ENCODE measurements at places on chromosomes 2 and 18.

DNA sequence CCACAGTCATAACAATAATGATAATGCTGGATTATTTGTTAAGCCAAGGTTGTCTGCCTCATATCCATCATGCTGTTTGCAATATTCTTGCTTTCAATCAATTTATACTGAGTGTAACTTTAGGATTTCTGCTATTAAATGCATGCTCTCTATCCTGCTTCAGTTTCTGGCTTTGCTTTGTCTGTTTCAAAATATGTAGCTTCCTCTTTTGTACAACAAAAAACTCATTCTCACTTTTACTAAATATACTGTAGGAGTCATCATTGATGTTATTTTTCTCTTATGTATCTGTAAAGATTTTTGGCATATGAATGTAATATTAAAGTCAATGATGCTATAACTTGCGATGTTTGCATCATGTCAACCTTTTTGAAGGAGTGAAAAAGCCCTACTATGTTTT, 149.3 kb downstream of the GPD2 start:
- DNase-seq = no peak

DNA sequence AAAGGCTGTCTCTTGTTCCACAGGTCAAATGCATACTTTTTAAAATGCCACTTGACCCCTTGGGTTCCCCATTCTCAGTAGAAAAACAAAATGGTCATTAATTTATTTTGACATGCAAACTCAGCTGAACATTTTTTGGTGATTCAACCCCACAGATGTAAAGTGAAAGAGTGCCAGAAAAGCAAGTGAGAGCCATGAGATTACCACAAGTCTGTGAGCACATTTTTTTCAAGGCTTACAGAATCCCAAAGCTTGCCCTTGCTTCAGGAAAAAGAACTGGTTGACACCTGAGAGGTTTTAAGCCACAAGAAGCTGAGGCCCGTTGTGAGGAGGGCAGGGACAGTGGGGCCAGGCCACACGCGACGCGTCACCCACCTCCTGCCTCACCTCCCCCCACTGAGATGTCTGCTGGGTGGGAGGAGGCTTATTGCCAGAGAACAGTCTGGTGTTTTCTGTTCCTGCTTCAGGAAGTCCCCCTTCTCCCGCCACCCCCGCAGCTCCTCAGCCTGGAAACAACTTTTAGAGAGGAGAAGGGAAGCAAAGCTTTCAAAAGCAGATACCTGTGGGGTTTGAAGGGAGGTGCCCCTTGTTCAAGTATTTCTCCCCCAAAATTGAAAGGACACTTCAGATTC, 70.4 kb upstream of the CYP1B1 start:
- DNase-seq = no peak

GRCh38 chr2:60849187-60849586, 32.2 kb upstream of the REL start:
- DNase-seq = no peak

GRCh38 chr18:39434223-39434920, 1868.8 kb upstream of the CELF4 start:
- DNase-seq = no peak

DNA sequence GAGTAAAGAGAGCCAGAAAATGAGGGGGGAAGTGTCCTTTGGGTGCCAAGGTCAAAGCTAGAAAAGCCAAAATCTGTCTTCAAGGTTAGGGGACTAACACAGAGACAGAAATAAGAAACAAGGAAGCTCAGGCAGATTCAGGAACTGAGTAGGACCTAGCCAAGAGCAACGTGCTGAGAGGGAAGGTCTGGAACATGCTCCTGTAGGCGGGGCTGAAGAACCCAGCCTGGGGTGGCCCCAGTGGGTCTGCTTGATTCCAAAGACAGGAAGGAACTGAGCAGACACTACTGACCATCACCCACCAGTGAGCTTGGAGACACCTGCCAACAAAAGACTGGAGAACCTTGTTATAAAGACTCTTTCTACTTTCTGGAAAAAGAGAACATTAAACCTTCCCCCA, 105.1 kb downstream of the SP3 start:
- DNase-seq = no peak

DNA sequence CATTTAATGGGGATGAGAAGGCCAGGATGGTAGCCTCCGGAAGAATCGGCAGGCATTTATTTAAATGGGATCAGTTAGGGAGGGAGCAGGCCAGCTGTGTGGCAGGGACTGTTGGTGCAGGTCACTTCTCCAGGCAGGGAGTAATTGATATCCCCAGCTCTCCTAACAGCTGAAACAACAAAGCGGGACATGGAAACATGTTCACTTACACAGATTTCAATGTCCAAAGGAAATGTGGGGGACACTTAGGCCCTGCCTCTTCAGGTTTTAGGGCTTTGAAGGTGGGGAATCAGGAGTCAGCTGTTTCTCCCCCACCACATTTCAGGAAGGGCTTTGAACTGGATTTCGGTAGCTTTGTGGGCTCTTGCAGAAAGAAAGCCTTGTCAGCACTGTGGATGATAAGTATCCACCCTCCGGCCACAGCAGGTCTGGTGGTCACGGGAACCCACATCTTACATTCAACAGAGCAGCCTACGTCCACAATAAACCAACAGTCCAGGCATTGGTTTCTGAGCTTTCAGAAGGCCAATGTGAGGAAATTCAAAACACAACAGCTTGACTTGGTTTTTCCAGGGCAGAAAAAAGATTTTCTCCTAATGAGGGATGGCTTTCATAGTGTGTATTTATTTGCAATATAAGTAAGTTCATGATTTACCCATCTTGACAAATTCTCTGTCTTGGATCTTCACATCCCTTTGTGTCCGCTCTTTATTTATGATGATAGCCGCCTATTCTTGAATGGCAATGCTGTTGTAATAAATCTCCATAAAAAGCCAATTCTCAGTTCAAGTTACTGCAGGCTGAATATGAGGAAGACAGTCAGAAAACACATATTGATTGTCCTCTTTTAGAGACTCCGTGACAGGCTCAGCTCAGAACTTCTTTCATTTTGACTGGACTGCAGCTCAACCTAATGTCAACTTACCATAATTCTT, 96.6 kb upstream of the NRP2 start:
- no peak for DNase-seq

DNA sequence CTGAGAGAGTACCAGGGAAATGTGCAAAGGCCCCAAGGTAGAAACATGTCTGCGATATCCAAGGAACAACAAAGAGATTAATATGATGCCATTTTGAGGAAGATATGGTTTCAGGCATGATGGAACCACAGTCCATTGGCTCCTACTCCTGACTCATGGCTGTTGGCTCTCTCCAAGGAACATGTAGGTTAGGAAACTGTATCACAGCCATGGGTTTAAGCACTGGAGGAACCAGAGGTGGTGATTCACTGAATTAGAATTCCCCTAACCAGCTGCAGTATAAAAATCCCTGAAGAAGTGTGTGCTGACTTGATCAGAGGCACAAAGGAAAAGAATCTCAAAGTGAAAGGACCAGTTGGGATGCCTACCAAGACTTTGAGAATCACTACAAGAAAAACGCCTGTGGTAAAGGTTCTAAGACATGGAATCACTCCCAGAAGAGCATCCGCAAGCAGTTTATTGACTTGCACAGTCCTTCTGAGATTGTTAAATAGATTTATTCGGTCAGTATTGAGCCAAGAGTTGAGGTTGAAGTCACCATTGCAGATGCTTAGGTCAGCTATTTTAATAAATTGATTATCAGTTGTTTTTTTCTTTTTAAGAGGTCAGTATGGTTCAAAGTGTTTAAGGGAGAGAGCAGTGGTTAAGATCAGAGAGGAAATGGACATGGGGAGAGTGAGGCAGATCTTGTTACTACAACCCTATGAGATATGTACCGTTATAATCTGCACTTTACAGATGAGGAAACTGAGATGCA, 110.7 kb upstream of the OTX1 start:
- no peak for DNase-seq

GRCh38 chr2:104856973-104857261, 3.0 kb downstream of the POU3F3 start:
- no peak for DNase-seq

DNA sequence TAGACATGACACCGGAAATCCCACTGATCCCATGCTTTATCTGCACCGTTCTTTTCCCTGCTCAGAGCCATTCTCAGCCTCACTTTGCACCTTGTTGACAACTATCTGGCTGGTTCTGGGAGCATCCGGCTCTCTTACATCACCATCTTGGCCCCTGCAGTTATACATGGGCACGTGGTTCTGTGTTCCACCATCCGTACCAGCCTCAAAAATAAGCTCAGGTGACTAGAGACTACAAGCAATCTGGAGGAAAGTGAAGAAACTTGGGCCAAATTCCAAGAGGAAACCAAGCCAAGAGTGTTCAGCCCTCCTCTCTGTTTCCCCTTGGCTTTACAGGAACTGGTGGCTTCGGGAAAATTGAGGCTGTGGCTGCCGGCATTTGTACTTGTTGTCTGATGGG, 244.6 kb upstream of the ACVR2A start:
- DNase-seq = no peak

- DNase-seq = no peak
These were observed 13.2 kb downstream of the GALR1 start for GRCh38 chr18:77262643-77263465.

GRCh38 chr2:209390839-209391238, 33.0 kb upstream of the MAP2 start:
- DNase-seq = no peak

- DNase-seq = no peak
These were observed 96.2 kb upstream of the B3GNT7 start for GRCh38 chr2:231299267-231299666.

GRCh38 chr2:118255771-118256372, 167.6 kb downstream of the INSIG2 start:
- DNase-seq = no peak

GRCh38 chr18:56986829-56987228, 160.1 kb upstream of the BOD1L2 start:
- DNase-seq = no peak

GRCh38 chr2:171512014-171512413, 10.3 kb upstream of the CYBRD1 start:
- DNase-seq = no peak

DNA sequence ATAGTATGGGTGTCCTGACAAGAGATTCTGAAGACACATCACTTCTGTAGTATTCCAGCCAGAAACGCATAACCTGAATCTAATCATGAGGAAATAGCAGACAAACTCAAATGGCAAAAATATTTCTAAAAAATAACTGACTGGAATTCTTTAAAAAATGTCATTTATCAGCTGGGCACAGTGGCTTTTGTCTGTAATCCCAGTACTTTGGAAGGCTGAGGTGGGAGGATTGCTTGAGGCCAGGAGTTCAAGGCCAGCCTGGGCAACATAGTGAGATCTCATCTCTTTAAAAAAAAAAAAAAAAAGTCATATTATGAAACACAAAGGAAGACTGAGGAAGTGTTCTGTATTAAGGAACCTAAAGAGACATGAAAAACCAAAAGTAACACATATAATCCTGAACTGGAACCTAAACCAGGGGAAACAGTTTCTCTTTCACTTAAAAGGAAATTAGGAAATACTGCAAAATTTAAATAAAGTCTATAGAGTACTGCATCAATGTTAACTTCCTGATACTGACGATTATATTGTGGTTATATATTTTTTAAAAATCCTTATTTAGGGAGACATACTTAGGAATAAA, 29.9 kb downstream of the SESTD1 start:
- DNase-seq = no peak

DNA sequence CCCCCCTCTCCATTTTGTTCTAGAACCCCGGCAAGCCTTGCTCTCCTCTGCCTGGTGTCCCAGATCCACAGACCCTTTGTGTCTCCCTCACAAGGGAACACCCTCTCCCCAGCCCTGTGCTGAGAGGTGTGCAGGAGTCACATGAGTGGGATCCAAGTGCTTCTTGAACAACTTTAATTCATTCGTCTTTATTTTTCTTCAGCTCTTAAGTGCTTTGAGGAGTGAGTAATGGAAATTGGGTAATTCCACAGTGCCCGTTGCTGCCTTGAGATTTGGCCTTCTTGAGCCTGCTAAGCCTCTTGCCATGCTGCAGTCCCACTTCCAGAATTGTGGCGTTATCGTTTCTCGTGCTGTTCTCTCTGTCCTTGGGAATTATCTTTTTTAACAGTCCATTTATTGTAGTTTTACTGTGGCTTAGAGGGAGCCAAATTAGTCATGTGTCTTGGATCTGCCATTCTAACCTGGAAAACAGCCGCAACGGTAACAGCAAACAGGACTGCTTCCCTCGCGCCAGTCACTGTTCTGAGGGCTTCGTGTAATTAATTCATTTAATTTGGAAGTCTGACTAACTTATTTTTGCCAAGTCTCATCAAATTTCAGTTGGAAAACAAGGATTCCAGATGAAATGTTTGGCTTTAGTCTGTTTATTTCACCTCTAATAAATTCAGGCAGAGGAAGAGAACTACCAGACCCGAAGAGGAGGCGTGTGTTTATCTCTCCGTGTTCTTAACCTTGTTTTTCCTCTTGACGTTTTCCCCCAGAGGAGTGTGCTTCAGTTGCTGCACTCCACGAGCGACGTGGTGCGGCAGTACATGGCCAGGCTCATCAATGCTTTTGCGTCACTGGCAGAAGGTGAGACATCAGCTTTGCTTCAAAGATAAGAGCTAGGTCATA, 72.0 kb downstream of the ARMC9 start:
- DNase-seq = no peak

GRCh38 chr2:198242093-198242492, 437.7 kb downstream of the PLCL1 start:
- DNase-seq = no peak

DNA sequence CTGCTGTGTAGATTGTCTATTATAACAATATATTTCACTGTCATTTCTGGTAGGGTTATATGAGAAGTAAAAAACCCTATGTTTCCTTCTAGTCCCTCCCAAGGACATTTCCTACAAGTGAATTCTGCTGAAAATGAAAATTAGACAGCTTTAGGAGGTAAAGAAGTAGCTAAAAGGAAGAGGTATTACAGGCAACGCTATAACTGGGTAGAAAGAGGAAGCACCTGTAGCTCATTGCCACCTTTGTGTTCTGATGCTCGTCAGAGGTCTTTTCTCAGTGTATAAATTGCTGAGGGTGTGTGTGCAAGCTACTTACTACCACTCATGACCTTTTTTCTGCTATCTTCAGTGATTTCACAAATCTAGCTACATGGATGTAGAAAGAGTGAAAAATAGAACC, 1.4 kb downstream of the DNAJC10 start:
- DNase-seq = no peak

DNA sequence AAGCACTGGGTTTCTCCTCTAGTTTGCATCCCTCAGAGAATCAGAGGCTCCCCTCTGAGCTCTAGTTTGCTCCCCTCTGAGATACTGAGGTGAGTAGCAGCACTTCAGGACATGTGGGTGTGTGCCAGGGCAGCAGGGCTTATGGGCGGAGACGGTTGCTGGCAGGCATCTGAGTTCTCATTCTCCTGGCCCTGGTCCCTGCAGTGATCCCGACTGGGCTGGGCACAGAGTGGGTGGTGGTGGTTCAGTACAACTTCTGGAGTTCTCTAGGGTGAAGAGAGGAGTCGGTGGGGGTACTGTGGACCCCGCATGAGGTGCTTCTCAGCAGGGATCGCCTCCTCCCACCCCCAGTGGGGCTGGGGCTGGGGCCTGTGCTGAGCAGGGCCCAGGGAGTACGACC, 47.9 kb downstream of the BOLA3 start:
- DNase-seq = no peak

GRCh38 chr18:31426871-31427406, 20.6 kb upstream of the DSG3 start:
- DNase-seq = no peak

GRCh38 chr18:23756590-23757436, 67.6 kb downstream of the LAMA3 start:
- no peak for DNase-seq

- no peak for DNase-seq
These were observed 18.5 kb downstream of the BIRC6 start for GRCh38 chr2:32375228-32375892.

- DNase-seq = no peak
These were observed 60.6 kb downstream of the SEMA4F start for GRCh38 chr2:74714691-74715080.
